ENCODE measurements at places on chromosomes 5 and 9.
A peak's percentile ranks its signal among the peaks of the same experiment; 100 is the strongest.

DNA sequence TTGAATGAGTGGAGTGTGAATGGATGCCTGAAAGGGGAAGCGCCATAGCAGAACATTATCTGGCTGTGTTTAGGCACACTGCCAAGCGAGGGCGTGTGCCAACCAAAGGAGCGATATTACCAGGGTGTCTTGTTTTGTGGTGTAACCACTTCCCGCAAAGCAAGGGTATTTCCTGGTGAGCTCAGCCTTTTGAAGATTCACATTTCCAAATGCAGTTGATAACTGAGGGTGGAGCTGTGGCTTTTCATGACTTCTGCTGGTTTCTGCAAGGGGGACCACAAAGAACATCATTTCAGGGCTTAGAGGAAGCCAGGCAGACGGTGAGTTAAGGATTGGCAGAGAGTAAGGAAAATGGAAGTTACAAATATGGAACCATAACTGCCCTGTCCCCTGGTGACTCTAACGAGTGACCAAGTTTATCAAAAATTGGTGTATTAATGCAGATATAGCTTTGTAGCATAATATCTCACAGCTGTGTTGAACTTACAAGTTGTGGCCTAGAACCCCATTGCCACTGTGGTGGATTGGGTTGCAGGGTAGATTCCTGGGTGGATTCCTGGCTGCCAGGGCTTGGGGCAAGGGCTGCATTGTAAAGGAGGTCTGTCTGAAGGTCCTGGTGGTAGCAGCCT lies 71.4 kb downstream of the RALGPS1 start:
- DNase-seq = peak; percentile 94

- DNase-seq = no peak
These were observed 32.0 kb downstream of the SLC46A2 start for GRCh38 chr9:112858625-112859147.

DNA sequence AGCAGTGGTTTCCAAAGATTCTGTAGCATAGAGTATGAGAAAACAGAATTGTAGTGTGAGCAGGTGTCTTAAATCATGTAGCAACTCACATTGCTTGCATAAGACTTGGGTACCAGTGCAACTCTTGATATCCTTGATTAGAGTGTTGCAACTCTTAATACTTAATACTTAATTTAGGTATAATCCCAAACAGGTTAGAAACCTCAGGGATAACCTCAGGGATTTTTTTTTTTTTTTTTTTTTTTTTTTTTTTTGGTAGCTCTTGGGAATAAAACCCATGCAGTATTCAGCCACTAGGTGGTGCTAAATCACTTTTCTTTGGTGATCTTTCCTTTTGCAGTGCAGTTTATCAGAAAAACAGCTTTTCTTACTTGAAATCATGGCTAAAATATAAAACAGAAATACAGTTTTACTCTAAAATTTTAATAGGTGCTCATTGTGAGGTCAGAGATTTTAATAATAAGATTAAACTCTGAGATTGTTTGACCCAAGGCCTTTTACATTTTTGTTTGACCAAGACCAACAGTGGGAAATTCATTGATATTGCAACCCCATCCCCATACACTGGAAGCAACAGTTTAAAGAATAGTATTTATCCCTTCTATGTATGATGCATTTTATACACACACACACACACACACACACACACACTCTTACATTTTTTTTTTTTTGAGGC lies 55.3 kb downstream of the ERAP1 start:
- peak; percentile 63 for DNase-seq

DNA sequence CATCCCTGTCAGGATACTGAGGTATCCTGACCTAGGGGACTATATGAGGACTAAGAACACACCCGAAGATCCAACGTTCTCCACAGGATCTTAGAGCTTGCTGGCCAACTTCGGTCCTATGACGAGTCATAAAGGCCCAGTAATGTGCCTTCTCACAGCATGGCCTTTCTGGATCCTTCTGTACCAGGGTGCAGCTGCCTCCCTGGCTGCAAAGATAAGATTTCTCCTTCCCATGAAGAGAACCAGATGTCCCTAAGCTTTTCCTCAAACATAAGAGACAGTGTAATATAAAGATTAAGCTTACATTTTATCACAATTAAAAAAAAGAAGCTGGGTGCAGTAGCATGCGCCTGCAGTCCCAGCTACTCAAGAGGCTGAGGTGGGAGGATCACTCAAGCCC lies 18.3 kb downstream of the EPB41L4B start:
- DNase-seq = no peak

DNA sequence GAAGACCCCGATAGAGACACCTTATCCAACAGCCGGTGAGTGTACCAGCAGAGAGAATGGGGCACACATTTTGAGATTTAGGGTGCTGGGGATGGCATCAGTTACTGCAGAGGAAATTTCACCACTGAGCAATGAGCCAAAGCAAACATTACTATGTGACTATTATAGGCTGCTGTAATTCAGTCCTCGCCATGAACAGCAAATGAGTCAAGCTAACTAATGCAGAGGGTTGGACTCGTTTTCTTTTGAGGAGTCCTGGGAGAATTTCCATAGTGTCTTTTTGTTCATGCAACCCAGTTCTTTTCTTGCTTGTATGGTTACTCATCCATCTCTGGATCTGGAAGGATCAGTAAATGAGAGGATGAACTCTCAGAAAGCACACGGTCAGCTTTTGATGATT lies 323.8 kb downstream of the PSAT1 start:
- DNase-seq = no peak

DNA sequence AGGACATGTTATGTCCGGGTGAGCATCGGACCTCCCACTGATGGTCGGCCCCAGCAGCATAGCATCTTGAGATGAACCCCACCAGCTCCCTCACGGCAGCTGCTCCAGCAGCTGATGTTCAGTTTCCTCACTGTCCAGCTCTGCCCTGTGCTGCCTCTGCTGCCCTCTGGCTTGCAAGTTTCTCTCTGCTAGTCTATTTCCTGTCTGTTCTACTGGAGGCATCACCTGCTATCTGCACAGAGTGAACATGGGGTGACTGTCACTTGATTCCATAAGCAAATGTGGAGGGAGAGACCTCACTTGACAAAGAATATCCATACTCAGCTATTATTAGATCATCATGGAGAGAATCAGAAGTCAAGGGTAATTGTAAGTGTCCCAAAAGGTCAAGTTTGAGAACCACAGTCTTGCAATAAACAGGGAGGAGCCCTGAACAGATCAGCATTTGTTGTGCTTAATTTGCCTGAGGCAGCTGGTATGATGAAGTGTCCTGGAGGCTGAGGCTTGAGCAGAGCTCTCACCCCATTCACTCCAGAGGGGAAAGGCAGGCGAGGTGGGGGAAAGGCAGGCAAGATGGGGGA lies 702.8 kb downstream of the SEMA5A start:
- no peak for DNase-seq

DNA sequence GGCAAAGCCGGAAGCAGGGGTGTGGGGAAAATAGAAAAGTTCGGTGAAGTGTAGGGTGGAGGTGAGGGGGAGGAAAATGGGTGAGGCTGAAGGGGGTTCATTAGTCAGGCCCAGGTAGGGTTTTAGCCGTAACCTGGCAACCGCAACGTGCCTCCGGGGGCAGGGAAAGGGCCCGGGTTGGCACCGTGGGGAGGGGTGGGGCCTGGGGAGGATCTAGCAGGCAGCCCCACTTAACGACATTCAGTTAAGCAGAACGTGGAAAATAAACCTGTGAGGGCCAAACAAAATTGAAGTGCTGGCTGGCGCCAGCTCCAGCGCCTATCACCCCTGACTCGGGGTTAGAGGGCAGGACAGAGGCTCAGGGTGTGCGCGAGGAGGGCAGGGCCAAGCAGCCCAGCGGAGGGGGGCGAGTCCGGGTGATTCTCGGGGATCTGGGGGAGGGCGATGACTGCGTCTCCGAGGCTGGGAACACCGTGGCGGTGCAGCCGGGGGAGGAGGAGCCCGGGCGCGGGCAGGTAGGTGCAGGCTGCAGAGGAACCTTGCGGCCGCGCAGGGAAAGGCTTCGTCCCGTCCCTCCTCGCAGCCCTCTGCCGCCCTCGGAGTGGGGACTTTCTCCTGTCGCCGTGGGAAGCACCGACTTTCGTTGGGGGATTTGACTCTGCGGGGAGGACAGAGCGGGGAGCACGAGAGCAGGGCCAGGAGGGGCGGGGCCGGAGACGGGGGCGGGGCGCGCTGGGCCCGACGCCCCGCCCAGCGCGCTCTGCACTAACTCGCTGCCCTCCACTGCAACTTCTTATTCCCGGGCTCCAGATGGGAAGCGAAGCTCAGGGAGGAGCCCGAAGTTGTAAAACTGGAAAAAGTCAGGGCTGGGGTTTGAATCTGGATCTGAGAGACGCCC lies 5.1 kb downstream of the RGS14 start:
- DNase-seq = peak; percentile 62

DNA sequence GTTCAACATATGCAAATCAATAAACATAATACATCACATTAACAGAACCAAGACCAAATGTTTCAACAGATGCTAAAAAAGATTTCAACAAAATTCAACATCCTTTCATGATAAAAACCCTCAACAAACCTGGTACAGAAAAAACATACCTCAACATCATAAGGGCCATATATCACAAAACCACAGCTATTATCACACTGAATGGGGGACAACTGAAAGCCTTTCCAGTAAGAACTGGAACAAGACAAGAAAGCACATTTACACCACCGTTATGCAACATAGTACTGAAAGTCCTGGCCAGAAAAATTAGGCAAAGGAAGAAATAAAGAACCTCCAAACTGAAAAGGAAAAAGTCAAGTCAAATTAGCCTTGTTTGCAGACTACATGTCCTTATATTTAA lies 93.6 kb downstream of the DTWD2 start:
- DNase-seq = no peak

DNA sequence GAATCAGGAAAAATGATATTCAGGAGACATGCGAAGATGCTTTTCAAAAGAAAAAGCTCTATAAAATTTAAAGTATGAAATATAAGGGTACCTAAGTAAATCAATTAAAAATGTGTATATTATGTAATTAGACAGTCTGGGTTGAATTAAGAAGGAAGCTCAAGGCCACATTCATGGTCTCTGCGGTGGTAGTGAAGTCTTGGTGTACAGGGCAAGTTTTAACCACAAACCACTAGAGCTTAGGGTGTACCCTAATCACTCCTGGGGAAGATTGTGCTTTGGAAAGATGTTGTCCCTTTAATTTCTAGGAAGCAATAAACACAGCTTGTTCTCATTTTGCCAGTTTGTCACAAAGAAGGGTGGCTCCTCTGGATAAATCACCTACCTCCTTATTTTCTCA lies 287.2 kb upstream of the ZNF608 start:
- no peak for DNase-seq

- DNase-seq = no peak
These were observed 210.8 kb downstream of the TRPM3 start for GRCh38 chr9:70910598-70910997.

GRCh38 chr5:162377895-162378294 lies 310.3 kb downstream of the GABRG2 start:
- no peak for DNase-seq
